ENCODE measurements at places on chromosomes 12 and 14.

DNA sequence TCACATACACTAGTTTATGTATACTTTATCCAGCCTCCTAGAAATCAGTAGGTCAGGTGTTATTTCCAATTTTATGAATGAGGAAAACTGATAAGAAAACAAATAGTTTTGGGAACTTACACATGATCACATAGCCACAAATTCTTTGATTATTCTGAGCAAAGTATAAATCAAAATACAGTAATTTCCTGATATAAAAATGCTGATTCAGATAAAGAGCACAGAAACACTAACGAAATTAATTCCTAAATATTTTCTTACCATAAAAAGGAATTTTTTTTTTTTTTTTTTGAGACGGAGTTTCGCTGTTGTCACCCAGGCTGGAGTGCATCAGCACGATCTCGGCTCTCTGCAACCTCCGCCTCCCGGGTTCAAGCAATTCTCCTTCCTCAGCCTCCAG lies 275.4 kb downstream of the SOX5 start:
- DNase-seq = no peak

DNA sequence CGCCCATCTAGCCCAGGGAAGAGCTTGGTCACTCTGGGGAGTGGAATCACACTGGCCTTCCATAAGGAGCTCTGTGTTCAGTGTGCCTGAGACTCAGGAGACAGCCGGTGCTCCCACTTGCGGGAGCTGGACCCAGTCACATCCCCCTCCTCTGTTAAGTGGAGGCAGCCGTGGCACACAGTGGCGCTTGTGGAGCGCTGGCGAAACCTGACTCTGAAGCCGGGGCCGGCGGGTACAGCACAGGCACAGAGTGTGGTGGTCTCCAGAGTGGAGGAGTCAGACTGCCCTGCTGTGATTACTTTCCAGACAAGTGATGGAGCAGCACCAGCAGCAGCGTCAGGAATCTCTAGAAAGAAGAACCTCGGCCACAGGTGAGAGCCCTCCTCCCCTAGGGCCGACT lies 33.0 kb downstream of the DEGS2 start:
- no peak for DNase-seq

DNA sequence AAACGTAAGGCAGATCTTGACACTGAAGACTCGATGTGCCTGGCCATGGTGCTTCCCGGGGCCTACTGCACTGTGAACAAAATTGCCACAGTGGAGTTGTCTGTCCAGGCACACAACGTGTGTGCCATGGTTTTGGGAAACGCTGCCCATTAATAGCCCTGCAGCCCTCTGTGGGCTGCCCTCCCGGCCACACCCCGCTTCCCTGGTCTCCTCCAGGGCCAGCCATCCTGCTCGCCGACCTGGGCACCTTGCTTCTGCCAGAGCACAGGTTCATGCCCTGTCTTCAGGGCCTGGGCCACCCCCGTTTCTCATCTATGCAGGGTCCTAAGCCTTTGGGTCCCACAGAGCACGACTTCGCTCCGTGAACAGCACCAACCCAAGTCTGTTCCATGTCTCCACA lies 18.9 kb downstream of the MEG3 start:
- no peak for DNase-seq

DNA sequence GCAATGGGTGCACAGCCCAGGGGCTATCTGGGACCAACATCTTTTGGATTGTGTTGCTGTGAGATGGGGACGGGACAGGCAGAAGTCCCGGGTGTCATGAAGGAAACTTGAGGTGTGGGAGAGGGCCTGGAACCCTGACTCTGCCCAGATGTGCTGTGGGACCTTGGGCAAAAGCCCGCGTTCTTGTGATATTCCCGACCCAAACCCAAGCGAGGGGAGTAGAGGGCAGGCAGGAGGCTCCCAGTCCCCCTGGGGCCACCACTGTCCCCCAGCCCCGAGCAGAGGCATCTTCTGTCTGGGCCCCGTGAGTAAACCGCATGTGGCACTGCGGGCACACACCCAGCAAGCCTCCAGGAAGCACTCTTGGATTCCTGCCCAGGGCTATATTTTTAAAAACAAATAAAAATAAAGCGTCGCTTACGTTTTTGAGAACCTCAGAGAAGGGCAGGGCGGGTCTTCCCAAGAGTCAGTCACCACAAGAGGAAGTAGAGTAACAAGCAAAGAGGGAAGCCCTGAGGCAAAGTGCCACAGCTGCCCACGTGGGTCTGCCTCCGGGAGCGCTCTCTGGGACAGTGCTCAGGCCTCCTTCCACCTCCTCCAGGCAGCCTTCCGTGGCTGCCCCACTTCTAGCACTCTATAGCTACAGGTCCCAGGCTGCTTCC lies 39.5 kb downstream of the BEGAIN start:
- DNase-seq = peak; percentile 97

DNA sequence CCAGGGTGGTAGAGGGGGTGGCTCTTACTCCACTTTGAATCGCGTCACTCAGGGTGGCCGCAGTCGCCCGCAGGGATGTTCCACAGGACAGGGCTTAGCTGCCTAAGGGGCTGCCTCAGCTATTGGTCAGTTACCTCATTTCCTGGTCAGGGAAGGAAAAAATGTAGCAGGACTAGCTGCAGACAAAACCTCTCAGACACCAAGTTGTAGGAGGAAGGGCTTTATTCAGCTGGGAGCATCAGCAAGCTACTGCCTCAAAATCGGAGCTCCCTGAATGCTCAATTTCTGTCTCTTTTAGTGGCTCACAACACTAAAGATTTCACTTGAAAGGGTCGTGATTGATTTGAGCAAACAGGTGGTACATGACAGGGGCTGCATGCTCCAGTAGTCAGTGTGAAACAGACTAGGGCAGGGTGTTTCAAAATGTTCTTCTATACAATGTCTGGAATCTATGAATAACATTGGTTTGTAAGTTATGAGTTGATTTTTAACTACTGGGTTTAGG lies 6.4 kb upstream of the CLEC6A start:
- no peak for DNase-seq

GRCh38 chr12:118982984-118983761 lies 1.8 kb downstream of the SRRM4 start:
- DNase-seq = no peak

GRCh38 chr14:32345311-32345791 lies 16.3 kb downstream of the AKAP6 start:
- DNase-seq = no peak

DNA sequence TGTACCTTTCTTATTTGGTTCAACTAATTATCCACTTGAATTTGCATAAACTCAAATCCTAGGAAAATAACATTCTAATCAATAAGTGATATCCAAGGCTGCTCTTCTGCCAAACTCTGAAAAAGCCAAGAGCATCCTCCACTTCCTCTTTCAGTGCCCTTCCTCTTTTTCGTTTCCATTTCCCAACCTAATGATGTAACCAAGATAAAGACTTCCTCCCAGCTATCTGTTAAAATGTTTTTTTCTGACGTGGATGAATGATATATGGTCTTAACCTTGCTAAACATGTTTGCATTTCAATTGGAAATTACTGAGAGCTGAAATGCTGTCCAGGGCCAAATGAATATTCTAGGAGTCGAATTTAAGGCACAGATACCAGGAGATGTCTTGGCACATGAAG lies 459.5 kb upstream of the PDE3A start:
- DNase-seq = peak; percentile 89

- DNase-seq = no peak
These were observed 782.1 kb upstream of the TBX3 start for GRCh38 chr12:115466076-115466475.

DNA sequence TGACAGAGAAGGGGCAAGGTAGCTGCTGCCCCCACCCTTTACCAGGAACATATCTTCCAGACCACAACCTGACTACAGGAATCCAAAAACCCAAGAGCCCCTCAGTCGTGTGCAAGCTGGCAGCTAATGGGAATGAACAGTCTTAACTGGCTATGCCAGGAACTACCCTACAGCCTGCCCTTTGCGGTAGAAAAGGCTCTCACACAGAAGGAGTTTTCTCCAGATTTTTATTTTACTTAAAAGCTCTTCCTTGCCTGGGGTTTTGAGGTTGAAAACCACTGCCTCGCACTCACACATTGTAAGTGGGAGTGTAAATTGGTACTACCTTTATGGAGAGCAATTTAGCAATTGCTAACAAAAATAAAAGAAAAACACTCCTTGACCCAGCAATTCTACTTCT lies 28.3 kb downstream of the PITPNM2 start:
- DNase-seq = no peak

DNA sequence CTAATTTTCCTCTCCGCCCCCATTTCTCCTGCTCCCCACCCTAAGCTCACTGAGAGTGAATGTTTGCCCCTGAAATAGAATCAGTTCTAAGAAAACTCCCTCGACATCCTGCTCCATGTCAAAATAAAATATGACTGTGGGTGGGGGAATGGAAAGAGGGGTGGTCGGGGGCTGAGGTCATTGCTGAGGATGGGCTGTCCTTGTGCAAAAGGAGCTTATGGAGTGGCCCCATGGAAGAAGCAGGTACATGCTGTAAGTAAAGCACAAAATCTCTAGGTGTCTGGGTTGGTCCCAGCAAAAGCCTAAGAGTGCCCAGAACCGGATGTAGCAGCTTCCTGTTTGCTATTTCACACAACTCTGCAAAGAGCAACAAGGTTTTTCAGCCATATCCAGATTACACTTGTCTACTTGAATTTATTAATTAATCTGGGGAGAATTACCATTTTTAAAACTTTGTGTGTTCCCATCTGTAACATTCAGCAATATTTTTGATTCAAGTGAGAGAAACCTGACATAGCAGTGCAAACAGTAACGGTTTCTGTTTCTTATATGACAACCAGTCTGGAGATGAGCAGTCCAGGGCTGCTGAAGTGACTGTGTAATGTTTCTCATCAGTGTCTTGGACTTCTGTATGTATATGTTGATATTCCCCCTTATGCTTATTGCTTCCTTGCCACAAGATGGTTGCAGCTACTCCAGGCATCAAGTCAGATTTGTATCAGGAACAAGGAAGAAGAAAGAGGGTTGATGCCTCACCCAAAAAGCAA lies 40.4 kb upstream of the GZMB start:
- DNase-seq = no peak

- DNase-seq = no peak
These were observed 72.4 kb downstream of the IFT43 start for GRCh38 chr14:76057914-76058313.

DNA sequence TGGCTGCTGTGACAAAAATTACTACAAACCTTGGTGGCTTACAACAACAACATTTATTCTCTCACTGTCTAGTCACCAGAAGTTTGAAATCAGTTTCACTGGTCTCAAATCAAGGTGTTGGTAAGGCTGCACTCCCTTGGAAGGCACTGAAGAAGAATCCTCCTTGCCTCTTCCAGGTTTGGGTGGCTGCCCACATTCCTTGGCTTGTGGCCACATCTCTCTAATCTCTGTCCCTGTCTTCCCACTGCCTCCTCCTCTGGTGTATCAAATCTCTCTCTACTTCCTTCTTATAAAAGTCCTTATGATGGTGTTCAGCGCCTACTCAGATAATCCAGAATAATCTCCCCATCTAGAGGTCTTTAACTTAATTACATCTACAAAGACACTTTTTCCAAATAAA lies 31.0 kb downstream of the PLCZ1 start:
- DNase-seq = no peak
